AG09319 (cell line): ENCODE measurements at places on chromosomes 12 and 14.

- DNase-seq: no peak
Measured at GRCh38 chr12:115611477-115611876, 666.0 kb downstream of the MED13L start.

DNA sequence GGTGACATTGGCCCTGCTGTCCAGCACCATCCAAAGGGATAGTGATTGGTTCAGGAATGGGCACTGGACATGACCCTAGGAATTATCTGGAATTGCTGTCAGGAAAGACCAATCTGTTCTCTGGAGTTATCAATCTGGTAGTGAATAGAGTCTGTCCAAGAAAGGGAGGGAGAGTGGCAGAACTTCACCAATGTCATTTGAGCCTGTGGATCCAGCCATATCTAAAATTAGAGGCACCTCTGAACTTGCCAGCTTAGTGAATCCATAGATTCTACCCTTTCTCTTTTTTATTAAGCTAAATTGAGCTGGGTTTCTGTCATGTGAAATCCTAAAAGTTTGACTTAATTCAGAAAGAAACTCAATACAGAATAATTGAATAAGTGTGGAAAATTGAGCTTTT lies 93.9 kb downstream of the NKX2-1 start:
- DNase-seq: no peak

GRCh38 chr12:92147491-92147890 lies 1.8 kb upstream of the BTG1 start:
- no peak for DNase-seq

- DNase-seq: no peak
Measured at GRCh38 chr14:33359288-33359881, 420.7 kb downstream of the NPAS3 start.

GRCh38 chr12:69704357-69704756 lies 5.3 kb upstream of the BEST3 start:
- no peak for DNase-seq
